ENCODE measurements at places on chromosomes 12 and 14.

- no peak for DNase-seq
These were observed 452.2 kb downstream of the BCL11B start for GRCh38 chr14:98819867-98820206.

DNA sequence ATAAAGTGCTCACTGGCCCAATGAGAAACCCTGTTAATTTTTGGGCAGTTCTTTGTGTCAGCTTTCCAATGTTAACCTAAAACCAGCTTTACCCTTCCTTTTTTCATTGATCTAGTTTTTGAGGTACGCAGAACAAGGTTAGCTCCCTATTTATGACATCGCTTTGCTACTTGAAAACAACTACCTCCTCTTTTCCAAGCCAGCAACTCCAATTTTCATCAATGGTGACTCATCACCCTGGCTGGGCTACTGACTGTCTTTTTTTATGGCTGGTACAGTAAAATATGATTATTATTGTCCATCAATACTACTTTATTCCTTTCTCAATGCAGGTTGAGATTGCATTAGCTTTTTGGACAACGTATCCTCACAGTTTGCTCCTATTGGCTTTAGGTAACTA is 22.5 kb upstream of the AKAP6 start:
- DNase-seq = no peak

GRCh38 chr12:32603858-32604257 is 75.2 kb upstream of the DNM1L start:
- DNase-seq = no peak

DNA sequence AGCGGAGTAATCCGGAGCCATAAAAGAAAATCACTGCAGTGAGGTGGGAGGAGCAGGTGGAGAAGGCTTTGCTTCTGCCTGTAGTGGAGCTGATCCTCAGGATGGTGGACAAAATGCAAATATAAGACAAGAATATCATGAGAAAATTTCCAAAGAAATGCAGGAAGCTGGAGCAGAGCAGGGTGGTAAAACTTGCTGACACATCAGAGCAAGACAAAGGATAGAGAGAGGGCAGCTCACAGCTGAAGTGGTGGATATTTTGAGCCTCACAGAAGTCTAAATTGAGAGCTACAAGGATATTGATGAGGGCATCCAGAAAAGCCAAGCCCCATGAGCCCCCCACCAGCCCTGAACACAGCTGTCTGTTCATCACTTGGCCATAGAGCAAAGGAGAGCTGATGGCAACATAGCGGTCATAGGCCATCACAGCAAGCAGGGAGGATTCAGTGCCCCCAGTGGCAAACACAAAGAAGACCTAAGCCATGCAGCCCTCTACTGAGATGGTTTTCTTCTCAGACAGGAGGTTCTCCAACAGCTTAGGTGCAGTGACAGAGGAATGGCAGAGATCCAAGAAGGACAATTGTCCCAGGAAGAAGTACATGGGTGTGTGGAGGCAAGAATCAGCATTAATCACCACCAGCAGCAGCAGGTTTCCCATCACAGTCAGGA is 30.0 kb upstream of the ANP32D start:
- no peak for DNase-seq

DNA sequence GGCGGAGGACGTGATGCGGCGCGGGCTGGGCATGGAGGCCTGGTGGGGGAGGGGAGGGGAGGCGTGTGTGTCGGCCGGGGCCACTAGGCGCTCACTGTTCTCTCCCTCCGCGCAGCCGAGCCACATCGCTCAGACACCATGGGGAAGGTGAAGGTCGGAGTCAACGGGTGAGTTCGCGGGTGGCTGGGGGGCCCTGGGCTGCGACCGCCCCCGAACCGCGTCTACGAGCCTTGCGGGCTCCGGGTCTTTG is 303 bp downstream of the GAPDH start:
- DNase-seq = no peak

DNA sequence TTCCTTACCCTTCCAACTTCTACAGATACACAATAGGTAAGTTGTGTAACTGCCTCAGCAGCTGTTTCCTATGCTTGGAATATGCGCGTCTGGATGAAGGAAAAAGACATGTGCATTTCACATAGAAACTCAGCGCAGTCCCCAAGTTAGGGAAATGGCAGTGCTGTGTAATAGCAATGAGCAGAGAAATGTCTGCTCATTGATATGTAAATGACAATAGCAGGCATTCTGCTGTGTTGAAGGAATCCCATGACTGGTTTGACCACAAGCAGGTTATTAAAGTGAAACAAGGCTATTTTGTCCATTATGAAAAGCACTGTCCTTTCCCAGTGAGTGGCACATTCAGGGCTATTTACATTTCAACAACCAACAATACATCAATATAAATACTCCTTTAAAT is 106.6 kb downstream of the BTG1 start:
- DNase-seq = no peak

DNA sequence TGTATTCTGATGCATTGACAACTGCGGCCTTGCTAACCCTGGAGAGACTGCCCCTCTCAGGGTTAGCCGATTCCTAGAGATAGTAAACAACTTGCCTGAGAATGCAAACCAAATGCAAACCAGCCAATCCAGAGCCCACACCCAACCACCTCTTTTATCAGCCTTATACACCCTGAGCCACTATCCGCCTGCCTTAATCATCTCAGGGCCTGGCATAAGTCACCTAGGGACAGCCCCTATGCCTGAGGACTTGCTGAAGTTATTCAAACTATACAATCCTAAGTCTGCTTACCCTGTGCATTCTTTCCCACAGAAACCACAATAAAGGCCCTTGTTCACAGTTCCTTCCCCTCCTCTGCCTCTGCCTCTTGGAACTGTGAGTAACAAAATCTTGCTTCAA is 177.2 kb downstream of the KCNA5 start:
- DNase-seq = no peak

- no peak for DNase-seq
These were observed 45.9 kb downstream of the TSPAN9 start for GRCh38 chr12:3122841-3123678.

DNA sequence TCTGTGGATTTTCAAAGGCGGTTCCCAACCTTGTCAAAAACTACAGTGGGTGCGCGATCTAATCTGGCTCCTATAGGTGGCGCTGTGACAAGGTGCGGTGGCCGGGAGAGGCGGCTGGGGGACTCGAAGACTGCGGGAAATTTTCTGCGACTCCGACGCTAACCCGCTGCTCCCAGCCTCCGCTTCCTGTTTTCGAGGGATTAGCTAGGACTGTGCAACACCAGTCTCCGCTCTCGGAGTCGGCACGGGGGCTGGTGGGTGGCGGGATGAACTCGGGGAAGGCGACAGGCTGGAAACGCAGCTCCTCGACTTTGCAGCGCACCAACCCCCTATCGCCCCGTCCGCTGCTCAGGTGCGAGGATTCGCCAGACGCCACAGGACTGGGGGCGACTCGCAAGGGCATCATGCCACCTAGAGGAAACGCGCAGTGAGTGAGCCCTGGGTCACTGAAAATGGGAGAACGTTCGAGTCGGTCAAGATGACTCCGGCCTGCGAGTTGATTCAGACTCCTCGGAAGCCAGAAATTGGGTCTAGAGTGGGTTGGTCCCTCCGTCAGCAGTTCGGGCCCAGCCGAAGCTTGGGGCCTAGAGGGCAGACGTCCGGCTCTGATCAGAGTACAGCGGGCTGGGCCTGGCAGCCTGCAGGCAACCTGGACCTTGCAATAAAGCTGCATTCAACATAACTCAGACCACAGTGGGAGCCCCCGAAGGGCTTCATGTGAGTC is 5.5 kb upstream of the PAX9 start:
- DNase-seq = no peak

- DNase-seq = no peak
These were observed 3.2 kb downstream of the SPTLC2 start for GRCh38 chr14:77613201-77613600.

GRCh38 chr14:106652494-106652893 is 1126.1 kb downstream of the TMEM121 start:
- DNase-seq = no peak

- DNase-seq = no peak
These were observed 63.0 kb downstream of the FOS start for GRCh38 chr14:75341620-75342019.

DNA sequence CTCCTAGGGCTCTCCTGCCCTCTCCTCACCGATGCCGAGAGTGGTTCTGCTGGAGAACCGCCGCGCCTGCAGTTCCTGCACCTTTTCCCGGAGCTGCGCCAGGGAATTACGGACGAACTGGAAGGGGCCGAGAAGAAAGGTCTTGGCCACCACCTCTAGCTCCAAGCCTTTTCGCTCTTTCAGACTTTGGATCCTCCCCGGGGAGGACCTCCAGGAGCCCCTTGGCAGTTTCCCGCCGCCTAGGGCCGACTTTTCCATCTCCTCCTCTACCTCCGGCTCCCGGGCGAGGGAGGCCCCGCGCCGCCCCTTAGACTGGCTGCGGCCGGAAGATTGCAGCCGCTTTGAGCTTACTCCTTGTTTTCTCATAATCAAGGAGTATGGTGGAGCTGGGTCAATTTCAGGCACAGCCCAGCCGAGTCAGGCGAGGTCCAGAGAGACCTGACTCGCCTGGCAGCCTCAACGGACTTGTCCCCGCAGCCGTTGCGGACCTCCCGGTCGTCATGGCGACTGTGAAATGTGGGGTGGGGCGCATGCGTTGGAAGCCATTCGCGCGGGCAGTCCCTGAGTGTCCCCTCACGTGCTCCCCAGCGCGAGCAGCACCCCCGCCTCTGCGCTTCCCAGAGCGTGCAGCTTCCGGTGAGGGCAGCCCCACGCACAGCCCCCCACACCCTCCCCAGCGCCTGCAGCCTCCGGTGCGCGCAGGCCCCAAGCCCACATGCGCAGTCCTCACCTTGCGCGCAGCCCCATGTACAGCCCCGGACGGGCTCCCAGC is at the start of gene DPY19L2:
DPY19L2 (minus strand) TSS at position 466 of the 772 bp plus-strand sequence; CDS start at position 366, 100 bp downstream.
- DNase-seq = peak; percentile 76

DNA sequence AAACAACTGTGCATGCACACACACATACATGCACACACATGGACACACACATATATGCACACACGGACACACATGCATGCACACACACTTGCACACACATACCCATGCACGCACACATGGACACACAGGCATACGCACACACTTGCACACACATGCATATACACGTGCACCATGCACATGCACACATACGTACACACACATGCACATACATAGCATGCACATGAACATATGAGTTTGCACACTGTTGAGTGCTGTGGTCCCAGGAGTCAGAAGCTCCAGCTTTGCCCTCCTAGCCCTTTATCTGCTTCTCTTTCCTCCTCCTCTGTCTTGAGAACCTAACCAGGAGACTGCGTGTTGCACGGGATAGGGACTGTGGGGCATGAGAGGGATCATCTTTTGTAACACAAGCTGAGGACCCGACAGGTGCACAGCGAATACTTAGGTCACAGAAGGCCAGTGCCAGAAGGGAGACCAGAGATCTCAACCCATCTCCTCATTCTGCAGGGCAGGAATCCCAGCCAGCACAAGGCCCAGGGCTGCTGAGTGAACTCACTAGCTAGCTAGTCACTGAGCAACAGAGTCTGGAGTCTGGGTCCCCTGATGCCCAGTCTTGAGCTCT is 3.5 kb upstream of the LRTM2 start:
- DNase-seq = no peak

DNA sequence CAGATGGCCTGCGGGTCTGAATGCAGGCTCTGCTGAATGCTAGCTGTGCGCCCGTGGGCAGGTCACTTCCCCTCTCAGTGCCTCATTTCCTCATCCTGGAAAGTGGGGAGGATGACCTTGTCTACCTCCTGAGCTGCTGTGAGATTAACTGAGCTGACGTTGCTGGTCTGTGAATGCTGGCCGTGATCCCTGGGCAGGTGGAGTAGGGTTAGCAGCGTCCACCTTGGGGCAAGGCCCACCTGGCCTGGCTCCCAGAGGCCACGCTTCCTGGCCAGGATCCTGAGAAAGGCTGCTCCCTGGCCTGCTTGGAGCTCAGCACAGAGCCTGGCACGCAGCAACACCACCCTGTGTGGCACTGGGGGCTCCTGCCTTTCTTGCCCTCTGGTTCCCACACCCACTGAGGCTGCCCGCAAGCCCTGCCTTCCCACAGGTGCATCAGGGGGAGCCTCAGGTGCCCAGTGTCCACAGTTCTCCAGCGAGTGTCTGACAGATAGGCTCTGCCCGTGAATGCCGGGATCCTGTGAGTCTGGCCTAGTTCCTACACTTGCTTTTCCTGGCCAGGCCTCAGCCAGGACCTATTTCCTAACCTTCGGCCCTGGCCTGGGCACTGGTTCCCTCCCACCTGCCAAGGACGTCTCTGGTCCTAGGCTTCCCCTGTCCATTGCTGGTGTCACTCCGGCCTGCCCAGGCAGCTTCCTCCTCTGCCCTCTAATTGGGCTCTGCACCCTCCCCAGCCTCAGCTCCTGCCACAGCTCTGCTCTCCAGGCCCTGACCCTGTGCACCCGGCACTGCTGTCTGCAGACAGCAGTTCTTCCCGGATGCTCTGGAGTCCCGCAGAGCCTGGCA is 37.2 kb upstream of the TDRD9 start:
- no peak for DNase-seq
